ENCODE measurements at places on chromosomes 3 and 15.

DNA sequence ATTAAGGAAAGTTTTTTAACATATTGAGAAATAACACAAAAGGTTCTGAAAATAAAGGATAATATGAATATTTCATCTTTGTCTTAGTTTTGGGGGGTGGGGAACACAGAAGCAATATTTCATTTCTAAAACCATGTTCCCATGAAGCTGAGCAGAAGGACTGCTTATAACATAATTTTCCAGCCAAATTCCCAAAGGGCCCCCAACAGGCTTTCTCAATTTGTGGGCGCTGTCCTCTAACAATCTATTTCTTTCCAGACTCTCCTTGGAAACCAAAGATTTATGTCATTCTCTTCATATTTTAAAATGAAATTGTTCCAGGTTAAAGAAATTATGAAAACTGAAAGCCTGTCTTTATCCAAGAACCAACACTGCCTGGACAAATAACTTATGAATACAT is 273.5 kb downstream of the ZBTB20 start:
- DNase-seq = no peak

GRCh38 chr15:79863886-79864285 is 32.9 kb downstream of the MTHFS start:
- DNase-seq = no peak

- DNase-seq = no peak
Measured at GRCh38 chr15:75397494-75397893, 29.1 kb upstream of the MAN2C1 start.

GRCh38 chr15:68984586-68984985 is 29.9 kb upstream of the NOX5 start:
- no peak for DNase-seq

DNA sequence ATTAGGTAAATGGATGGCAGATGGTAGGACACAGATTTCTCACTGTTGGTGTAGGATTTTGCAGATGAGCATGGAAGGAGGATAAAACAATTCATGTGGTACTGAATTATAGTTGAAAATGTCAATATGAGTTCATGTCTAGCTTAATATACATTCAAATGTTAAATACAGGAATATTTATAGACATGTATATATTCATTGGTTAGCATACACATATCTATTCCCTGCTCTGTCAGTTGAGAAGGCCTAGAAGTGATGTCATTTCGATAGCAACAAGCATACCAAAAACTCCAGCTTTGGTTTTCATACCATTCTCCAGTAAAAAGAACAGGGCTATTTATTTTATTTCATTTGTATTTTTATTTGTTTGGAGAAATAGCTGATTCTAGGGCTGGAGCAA is 497.1 kb downstream of the EPHB1 start:
- DNase-seq = no peak

- no peak for DNase-seq
Measured at GRCh38 chr3:15032650-15033049, 32.5 kb downstream of the MRPS25 start.

- no peak for DNase-seq
Measured at GRCh38 chr3:114551770-114552526, 258.1 kb downstream of the TIGIT start.

DNA sequence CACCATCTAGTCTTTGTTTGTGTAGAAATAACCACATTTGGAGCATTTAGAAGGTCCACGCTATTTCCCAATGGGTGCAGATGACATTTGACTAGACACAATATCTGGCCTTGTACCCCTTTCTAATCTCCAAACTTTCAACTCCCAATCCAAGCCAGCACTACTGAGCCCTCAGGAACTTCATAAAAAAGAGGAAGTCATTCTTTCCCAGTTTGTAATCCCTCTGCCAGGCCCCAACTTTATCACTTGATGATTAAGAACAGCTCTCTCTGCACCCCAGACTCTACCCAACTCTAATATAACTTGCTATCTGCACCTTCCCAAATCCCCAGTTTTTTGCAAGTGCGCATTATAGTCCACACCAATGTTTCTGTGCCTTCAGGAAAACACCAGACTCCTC is 170.2 kb downstream of the KCNMB2 start:
- DNase-seq = no peak

GRCh38 chr3:23659840-23660430 is 145.8 kb upstream of the UBE2E1 start:
- no peak for DNase-seq

GRCh38 chr15:61070111-61070901 is 158.8 kb downstream of the RORA start:
- DNase-seq = no peak

DNA sequence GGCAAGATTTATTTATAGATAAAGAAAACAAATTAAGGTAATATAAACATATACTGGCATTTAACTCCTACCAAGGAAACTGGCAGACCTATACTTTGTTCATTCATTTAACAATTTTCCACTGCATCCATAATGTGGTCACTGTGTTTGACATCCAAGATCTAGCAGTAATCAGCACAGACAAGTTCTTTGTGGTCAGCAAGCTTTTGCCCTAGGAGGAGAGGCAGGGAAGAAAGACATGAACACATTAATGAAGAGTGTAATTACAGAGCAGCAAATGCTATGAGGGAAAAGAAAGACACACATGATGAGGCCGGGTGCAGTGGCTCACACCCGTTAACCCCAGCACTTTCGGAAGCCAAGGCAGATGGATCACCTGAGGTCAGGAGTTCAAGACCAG is 34.4 kb downstream of the SUCLG2 start:
- no peak for DNase-seq

GRCh38 chr3:61908382-61908781 is 347.0 kb downstream of the PTPRG start:
- no peak for DNase-seq

DNA sequence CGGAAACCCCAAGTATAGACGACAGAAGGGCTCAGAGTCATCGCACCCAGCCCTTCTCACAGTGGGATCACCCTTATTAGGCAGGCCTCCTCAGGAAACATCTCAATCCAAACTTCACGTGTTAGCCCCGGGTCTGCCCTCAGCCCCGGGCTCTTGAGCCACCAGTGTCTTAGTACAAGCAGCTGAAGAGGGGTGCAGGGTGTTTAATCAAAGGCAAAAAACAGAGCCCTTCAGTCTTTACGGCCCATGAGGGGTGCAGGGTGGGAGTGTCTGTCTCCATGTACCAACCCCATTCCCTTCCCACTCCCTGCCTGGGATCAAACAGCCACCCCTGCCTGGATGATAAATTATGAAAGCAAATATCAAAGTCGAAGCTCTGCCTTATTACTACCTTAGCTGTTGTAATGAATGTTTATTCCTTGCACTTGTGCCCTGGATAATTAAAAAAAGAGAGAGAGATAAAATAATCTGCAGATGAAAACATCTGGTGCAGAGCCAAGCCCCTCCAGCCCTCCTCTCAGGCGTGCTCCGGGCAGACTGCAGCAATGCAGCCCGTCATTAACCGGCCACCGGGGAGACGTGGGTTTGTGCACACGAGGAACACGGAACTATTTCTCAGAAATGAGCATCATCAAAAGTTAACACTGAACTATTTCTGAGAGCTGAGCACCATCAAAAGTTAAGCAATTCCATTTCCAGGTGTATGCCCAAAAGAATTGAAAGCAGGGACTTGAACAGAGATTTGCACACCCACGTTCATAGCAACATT is 64.5 kb downstream of the ADAMTS17 start:
- DNase-seq = no peak

GRCh38 chr3:123116116-123116515 is 49.3 kb downstream of the PDIA5 start:
- no peak for DNase-seq

- DNase-seq = no peak
Measured at GRCh38 chr3:45545476-45545875, 49.1 kb upstream of the LIMD1 start.

DNA sequence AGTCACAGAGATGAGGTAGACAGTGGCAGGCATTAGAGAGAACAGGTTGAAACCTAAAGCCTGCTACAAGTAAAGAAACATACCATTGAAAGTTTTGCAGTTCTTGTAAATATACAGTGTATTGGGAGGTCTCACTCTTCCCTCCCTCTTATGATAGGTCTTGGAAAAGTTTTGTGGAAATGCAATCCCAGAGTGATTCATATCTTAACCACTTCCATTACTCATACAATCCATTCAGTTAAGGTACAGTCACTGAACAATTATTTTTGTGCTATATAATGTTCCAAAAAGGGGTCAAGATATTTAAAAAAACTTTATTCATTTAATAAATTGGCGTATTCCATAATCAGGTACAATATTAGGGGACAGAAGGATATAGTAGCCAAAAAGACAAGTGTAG is 737.7 kb upstream of the ALCAM start:
- DNase-seq = no peak

- DNase-seq = no peak
Measured at GRCh38 chr15:57861815-57862586, 155.5 kb downstream of the POLR2M start.

DNA sequence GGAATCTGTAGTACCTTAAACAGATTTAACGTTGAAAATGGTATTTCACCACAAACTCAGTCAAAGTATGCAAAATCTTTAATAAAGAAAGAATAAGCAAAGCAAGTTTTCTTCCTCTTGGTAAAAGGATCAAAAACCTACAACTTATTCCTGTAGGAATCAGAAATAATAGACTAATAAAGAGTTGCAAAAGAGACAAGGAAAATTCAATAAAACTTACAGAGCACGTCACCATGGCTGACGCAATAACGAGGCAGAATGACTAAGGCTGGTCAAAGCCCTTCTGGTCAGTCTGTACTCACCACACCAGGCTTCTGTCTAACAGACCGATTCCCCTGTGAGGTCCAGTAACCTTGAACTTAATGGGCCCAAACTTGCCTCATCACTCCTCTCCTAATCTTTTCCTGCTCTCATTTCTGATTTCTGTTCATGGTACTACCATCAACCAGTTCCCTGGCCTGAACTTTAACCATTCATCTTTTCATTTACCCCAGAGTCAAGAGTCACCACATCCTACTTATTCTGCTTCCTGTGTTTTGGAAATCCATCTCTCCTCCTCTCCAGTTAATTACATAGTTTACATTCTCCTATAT is 5.0 kb downstream of the MASP1 start:
- DNase-seq = no peak

DNA sequence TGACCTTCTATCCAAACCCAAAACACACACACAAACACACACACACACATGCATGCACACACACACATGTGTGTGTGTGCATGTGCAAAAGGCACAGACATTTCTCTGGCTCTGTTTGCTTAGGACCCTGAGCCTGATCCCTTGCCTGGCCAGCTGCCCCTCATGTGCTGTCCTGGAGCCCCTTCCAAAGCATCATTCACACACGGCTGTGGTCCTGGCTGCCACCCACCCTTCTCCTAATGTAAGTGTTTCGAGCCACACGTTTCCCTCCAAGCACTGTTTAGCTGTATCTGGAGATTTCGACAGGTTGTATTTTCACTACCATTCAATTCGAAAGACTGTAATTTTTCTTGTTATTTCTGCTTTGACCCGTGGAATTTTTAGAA is 45.8 kb upstream of the KLF13 start:
- no peak for DNase-seq

GRCh38 chr3:130354430-130354829 is 9.0 kb downstream of the COL6A5 start:
- DNase-seq = no peak

DNA sequence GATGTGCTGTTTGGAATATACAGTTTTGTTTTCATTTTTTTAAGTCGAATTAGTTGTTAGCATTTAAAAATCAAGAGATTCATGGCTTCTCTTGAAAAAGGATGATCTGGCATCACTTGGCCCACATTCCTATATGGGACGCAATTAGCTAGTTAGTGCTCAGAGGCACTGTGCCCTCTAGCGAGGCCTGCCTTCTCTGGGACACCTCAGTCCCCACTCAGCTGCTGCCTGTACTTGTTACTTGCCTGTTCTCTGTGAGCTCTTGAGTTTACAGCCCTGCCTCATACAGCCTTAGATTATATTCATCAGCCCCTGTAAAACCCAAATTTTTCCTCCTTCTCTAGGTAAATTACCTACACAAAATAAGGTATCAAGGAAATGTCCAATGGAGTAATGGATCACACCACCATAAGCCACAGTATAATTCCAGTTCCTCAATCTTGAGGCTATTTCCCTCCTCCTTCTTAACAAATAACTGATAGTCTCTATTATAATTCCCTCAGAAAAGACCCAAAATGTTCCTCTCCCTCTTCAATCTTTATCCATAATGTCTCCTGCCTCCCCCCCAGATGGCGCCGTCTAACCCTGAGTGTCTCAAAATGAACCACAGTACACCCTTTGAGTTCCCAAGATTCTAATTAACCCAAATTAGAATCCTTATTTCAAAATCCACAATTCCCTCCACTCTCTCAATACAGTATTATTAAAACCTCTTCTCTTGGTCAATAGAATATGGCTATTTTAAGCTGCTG is 2.7 kb downstream of the ZMAT3 start:
- peak; percentile 11 for DNase-seq

DNA sequence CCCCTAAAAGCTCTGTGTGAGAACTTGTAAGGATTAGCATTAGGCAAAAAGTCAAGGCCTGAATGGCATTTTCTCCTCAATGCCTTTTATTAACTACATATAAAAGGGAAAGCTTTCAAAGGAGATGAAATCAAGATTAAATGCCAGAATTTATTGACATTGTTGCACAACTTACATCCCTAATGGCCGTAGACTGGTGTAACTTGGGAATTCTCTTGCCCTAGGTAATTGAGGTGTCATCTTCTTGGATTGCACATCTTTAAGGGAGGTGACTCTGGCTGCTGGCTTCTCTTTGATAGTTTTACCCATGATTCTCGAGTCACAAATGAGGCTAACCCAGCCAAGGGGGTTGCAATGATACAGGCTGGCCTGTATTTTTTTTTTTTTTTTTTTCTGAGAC is 249.1 kb downstream of the TBL1XR1 start:
- DNase-seq = no peak

Data from stimulated activated CD4-positive, alpha-beta T cell treated with anti-CD3 and anti-CD28 coated beads, Interleukin-15, amount 100 ng/mL, for 1 hour (primary cell).